ENCODE measurements at places on chromosomes 12 and 14. TPM values are rescaled to one million over a fixed set of nuclear protein-coding genes. Genes with fewer than 3 reads are reported as not detected.

ESR2 gene
- total RNA-seq: 0.78 TPM

ABCD2 gene
- total RNA-seq: 9.4 TPM

MGP gene
- 369 TPM for total RNA-seq

C14orf39 gene
- total RNA-seq: not detected

KRT71 gene
- not detected for total RNA-seq

ERG28 gene
- 6.5 TPM for total RNA-seq

CCDC38 gene
- not detected for total RNA-seq
